ENCODE measurements at places on chromosomes 2 and 18.

GRCh38 chr2:191404568-191404991 is 159.4 kb downstream of the MYO1B start:
- no peak for DNase-seq

GRCh38 chr2:1603521-1603920 is 140.8 kb downstream of the PXDN start:
- no peak for DNase-seq

GRCh38 chr2:62305421-62306176 is 109.7 kb downstream of the B3GNT2 start:
- DNase-seq = no peak

GRCh38 chr2:15630121-15630977 is 38.7 kb downstream of the DDX1 start:
- no peak for DNase-seq

GRCh38 chr2:201344663-201345366 is 12.3 kb downstream of the FLACC1 start:
- no peak for DNase-seq

GRCh38 chr2:11450791-11451190 is 15.2 kb downstream of the E2F6 start:
- DNase-seq = no peak

GRCh38 chr2:113762377-113763118 is 6.1 kb upstream of the SLC35F5 start:
- DNase-seq = no peak

DNA sequence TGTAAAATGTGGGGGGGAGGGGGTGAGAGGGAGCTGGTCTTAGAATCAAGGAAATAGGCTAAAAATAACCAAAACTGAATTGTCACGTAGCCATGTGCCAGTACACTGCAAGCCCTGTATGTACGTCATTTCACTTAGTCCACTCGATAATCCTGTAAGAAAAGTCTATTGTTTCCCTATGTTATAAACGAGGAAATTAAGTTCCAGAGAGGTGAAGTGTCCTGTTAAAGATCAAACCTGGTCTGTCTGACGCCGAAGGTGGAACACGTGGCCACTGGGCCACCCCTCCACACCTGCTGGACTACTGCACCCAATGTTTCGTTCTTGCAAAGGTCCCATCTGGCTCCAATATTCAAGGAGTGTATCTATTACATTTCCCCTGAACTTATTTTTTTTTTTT is 29.6 kb downstream of the TFCP2L1 start:
- no peak for DNase-seq

- DNase-seq = no peak
Measured at GRCh38 chr2:14751581-14751980, 119.1 kb downstream of the LRATD1 start.

DNA sequence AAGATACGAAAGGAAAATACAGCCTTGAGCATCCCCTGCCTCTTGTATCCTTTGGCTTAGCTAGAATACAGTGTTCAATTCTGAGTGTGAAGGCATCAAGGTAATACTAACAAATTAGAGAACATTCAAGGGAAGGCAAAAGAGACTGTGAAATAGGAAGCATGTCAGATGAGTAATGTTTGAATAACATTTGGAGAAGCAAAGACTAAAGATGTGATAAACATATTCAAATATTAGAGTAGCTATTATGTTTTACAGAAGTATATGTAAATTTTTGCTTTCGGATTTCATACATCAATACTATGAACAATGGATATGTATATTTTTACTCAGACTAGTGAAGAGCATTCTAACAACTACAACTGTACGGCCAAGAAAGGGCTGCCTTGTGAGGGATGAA is 161.7 kb upstream of the FN1 start:
- DNase-seq = no peak

- DNase-seq = no peak
Measured at GRCh38 chr2:55363636-55364035, 56.0 kb downstream of the CCDC88A start.

- DNase-seq = no peak
Measured at GRCh38 chr2:208062113-208062512, 36.8 kb upstream of the PLEKHM3 start.

DNA sequence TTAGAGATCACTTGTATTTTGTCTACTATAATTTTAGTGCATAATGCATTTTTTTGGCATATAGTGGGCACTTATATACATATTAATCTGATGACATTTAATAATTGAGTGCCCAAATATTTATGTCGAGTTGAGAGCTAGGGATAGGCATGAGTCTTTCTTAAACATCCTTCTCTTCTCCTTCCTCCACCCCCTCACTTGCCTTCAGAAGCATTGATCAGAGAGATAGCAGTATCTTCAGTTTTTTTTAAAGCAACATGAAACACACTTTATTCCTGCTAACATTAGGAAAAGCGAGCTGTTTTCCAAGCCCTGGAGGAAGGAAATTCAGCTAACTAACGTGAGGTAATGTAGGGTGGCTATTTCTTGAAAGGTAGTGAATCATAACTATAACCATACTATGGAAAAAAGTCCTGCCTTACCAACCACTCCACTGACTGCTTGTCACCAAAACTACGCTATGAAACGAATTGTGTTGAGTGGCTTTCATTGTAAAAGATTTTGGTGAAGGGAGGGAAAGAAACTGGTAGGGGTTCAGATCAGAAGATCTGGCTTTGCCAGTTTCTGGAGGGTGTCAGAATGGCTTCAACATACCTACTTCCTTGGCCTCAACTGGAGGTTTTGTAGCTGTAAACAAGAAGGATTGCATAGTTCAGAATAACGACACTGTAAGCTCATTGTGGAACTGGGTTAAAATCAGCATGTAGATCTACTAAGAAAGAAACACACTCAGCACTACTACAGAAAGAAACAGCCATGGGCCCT is 2.3 kb upstream of the ITGA4 start:
- DNase-seq = no peak

GRCh38 chr2:118814368-118814767 is 33.1 kb downstream of the EN1 start:
- DNase-seq = no peak

DNA sequence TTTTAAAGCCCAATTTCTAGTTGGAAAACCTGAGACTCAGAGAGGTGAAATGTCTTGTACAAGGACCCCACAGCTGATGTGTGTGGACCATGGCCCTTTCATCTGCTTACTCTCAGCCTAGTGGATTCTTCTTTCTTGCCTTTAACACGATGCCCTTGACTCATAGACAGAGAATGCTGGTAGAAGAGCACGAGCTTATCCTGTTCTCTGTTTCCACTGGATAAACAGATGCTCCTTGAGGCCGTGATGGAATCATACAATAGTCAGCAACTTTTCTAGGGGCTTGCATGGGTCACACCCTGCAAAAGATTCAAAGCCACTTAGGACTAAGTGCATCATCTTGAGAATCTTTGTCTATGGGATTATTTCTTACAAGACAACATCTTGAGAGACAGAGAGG is 50.9 kb downstream of the MYCN start:
- DNase-seq = no peak

- DNase-seq = no peak
Measured at GRCh38 chr18:22069916-22070315, 99.5 kb upstream of the GATA6 start.

DNA sequence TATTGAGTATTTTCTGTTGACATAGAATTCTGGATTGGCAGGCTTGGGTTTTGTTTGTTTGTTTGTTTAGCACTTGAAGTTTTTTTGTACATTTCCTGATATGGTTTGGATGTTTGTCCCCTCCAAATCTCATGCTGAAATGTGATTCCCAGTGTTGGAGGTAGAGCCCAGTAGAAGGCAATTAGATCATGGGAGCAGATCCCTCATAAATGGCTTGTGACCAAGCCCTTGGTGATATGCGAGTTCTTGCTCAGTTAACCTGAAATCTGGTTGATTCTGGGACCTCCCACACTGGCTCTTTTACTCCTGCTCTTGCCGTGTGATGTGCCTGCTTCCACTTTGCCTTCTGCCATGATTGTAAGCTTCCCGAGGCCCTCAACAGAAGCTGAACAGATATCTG is 98.0 kb downstream of the PTPN4 start:
- DNase-seq = no peak

GRCh38 chr2:85733121-85733960 is 20.4 kb upstream of the ATOH8 start:
- DNase-seq = no peak

DNA sequence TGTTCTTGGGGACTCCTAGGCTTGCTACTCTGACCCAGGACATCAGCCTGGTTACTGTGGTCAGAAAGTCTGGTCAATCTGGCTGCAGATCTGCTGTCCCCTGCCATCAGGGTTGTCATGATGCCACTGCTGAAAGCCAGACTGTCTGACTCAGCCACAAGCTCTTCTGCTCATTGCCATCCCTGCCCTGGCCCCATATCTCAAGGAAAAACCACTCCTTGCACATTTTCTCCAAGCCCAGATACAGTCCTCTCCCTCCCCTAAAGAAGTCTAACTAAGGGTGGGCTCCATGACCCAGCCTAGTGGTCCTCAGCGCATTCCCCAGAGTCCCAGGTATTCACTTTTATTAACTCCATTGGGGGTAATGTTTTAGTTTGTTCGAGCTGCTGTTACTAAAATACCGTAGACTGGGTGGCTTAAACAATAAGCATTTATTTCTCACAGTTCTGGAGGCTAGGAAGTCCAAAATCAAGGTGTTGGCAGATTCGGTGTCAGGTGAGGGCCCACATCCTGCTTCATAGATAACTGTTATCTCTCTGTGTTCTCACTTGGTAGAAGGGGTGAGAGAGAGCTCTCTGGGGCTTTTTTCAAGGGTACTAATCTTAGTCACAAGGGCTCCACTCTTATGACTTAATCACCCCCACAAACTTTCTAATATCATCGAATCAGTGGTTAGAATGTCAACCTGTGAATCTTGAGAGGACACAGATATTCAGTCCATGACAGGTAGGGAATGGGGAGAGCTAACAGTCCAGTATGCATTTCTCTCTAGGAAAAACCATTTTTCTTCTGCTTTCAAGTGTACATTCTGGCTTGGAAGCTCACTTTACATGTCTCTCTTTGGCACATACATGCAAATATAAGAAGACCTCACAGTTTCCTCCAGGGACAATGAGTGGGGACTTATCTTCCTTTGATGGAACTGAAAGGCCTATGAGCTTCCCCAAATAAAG is 94.8 kb upstream of the CXCR4 start:
- peak; percentile 60 for DNase-seq

GRCh38 chr2:107064750-107065149 is 178.8 kb upstream of the ST6GAL2 start:
- DNase-seq = no peak

DNA sequence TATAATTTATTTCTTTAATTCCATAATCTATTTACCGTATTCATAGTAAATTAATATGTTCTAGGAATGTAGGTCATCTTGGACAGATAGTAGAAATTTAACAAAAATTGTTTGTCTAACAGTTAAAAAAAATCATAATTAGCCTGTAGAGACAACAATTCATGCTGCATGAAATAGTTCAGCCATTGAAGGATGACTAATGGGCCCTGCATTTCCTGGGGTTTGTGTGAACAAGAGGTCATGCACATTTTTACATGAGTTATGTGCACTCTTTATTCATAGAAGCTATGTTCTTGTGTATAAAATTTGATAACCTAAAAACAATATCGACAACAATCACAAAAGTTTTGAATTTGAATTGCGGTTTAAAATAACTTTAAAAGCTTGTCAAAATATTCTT is 1663.6 kb downstream of the SUCLG1 start:
- no peak for DNase-seq

- DNase-seq = no peak
Measured at GRCh38 chr2:28293416-28293815, 99.2 kb upstream of the FOSL2 start.

DNA sequence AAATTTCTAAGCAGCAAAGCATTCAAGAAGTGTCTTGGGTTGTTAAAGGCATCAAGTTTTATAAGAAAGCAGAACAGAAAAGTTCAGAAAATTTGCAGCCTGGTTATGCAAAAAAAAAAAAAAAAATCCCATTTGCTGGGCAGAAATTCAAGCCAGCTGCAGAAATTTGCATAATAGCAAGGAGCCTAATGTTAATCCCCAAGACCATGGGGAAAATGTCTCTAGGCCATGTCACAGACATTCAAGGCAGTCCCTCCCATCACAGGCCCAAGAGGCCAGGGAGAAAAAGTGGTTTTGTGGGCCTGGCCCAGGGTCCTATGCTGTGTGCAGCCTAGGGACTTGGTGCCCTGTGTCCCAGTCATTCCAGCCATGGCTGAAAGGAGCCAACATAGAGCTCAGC is 269.0 kb upstream of the SLC39A10 start:
- no peak for DNase-seq

DNA sequence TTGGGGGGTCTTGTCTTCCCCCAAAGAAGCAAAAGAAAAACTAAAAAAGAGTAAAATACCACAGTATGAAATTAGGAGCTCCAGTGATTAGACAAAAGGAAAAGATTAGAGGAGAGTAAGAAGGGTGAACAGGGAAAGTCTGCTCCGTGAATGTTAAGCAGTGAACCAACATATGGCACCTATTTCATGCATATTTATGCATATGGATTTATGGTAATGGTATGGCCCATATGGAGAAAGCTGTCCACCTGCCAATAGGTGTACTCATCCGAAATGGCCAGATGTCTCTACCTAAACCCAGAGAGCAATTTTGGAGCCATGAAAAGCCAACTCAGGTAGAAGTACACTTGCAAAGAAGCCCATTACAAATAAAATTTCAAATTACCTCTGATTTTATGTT is 404.0 kb upstream of the RAB6C start:
- no peak for DNase-seq

DNA sequence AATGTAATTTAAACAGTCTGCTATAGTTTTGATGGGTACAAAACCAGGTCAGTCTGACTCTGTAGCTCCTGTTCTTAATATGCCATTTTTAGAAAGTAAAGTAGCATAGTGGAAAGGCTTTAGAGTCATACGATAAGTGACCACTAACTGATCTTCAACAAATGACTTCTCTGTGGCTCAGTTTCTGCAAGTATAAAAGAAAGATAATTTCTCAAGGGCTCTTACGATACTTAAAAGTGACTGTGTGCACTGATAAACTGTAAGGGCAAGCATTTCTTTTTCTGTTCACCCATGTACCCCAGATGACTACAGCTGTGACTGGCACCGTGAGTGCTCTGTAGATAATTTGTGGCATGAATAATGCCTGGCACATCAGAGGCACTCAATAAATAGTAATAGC is 178.7 kb downstream of the LCLAT1 start:
- no peak for DNase-seq

- DNase-seq = peak; percentile 35
Measured at GRCh38 chr2:64652231-64653108, 1.2 kb downstream of the SERTAD2 start.

DNA sequence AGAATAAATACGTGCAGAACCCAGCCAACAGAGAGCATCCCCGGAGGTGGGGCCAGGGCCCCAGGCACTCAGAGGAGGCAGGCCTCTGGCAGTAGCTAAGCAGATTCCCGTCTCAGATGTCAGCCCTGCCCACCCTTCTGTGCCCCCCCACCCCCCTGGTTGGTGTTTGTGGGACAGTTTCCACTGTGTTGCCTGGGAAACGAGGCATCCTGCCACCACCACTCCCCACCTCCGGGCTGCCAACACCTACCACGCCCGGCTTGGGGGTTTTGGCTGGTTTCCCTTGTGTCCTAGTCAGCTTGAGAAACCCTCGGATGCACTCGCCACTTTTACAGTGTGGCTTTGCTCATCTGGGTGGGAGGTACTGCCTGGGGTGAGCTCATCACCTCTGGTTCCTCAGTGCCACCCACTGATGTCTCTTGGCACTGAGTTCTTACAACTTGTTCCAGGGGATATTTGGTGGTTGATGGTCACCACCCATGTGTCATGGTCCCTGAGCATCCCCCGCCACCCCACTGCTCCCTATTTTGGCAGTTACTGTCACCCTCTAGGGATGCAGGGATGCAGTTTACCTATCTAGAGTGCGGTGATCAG is 72.4 kb upstream of the YWHAQ start:
- no peak for DNase-seq
